Left forelimb (tissue), 1 donor: ENCODE measurements at places on chromosomes 4 and X.

GRCh38 chr4:81617545-81617944, 145.8 kb upstream of the RASGEF1B start:
- no peak for DNase-seq

DNA sequence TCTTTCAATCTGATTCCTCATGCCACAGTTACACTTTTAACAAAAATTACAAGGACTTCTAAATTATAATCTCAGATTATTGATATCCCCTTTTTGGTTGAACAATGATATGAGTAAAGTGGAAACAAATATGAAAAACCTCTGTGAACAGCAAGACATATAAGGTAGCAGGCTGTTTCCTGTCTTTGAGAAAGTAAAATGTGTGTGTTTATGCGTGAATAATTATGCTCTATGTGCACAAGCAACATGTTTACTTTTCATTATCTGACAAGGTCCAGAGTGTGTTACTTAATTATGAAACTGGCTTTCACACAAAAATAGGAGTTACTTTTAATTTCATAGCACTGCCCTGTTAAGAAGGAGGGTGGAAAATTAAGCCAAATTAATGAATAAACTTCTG, 43.1 kb downstream of the DDIT4L start:
- DNase-seq: no peak

DNA sequence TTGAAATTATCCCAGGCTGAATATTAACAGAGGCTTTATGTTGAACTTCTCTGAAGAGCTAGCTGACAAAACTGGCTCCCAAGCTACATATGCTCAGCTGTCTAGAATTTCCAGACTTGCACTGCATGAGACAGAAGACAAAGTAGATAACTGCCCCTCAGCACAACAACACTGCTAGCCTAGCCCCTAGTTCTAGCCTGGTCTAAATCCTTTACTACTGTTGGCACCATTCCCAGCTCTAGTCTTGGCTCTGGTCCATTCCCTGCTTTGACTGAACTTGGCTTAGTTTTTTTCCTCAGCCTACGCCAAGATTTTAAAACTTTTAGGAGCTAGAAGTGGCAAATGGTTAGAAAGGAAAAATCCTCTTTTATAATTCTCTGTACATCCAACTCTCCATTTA, 7.6 kb upstream of the OPHN1 start:
- DNase-seq: peak; percentile 77

GRCh38 chr4:8532245-8532781, 47.9 kb upstream of the GPR78 start:
- no peak for DNase-seq

- no peak for DNase-seq
These were observed 43.2 kb downstream of the CDKL5 start for GRCh38 chrX:18468599-18468998.

DNA sequence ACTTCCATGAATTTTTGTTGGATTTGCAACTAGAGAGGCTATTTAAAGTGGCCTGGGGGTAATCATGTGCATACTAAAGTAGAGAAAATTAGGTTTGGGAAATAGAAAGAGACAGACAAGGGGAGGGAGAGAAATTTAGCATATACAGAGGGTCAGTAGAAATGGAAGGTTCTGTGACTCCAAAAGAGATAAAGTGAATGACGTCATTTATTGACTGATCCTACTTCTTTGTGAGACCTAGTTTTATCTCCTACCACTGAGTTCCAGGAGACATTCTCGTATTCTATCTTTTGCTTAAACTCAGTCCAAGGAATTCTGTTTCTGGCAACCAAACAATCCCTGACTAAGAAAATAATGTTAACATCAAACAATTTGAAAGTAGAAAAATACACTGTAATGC, 42.4 kb upstream of the FREM3 start:
- DNase-seq: no peak

DNA sequence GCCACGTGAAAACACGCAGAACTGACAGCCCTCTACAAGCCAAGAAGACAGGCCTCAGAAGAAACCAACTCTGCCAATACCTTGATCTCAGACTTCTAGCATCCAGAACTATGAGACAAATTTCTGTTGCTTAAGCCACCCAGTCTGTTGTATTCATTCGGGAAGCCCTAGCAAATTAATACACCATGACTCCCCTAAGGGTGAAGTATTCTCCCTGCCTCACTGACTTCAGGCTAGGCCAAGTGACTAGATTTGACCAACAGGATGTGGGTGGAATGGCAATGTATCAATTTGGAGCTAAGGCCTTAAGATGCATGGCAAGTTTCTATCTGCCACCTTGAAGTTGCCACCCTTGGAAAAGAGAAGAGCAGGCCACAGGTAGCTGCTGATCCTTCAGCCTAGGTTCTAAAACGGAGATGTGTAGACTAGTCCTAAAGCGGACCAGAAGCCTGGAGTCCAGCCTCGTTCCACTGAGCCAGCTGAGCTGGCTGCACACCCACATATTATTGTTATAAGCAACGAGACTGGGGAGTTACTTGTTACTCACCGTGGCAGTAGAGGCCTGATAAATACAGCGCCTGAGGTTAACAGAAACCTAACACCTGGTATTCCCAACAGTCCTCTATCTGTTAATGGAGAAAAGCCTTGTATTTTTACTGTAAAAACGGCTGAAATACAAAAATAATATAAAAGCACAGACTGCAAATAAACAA, 16.4 kb downstream of the SCARB2 start:
- DNase-seq: no peak

DNA sequence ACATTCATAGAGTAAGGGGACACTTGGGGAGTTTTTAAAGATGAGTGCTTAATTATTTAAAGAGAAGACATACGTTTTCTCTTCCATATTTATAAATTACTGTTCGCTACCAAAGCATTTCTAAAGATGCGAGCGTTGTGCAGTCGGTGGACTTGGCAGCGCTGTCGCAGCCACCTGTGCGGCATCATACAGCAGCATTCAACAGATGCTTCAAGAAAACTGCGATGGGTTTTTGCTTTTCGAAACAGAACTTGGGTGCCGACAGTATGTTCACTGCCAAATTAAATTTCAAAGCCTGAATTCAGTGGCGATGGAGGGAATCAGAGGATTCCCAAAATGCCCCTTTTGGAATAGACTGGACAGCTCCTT, 1.6 kb upstream of the HTR2C start:
- DNase-seq: no peak

DNA sequence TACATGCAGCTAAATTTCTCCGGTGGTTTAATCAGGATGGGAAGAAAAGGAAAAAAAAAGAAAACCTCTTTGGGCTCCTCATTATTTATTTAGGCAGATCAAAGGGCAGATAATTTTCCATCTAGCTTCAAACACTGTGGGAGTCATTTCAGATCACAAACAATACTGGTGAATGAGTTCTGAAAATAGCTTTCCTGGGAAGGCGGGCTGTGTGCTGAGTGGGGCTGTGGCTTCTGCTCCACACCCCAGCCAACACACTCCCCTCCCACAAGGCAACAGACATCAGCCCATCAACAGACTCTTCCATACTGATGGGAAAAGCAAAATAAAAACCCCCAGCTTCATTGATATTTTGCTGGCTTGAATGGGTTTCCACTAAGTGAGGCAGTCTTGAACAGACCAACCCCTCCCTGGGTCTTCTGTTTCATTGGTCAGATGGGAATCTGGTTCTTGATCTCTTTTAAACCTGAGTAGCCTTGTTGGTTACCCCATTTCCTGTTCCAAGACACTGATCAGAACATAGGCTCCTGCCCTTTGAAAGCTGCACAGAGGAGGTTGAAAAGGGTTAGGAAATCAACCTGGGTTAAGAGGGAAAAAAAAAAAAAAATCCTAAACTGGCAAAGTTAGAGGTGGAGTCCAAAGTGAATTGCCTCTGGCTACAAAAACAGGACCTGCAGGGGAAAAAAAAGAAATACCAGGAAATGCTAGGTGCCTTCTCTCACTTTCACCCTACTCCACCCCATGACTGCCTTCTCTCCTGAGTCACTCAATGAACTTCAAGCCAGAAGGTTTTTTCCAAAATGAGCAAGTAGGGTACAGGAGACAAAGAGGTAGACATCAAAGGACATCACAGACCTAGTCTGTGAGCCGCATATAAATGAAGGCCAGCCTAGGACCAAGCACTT, 20.0 kb downstream of the AMOT start:
- no peak for DNase-seq

- DNase-seq: no peak
These were observed 443.7 kb upstream of the ATOH1 start for GRCh38 chr4:93384887-93385286.

- no peak for DNase-seq
These were observed 36.3 kb upstream of the SCML1 start for GRCh38 chrX:17700976-17701375.

DNA sequence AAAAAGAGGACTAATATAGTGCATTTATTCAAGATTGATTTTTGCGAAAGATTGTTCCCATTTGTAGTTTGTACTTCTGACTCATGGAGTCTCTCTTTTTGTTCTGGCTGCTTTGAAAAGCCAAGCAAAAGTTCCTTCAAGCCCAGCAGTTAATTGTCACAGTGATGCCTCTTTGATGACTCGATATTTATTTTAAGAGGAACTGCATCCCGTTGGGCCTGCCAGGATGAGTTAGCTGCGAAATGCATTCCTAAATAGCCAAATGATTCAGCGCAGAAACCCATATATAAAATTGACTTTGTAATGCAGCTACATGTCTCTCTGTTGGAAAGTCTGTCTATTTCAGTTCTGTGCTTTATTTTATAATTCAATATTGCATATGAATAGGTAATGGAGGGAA, 295.1 kb downstream of the GBA3 start:
- DNase-seq: no peak

DNA sequence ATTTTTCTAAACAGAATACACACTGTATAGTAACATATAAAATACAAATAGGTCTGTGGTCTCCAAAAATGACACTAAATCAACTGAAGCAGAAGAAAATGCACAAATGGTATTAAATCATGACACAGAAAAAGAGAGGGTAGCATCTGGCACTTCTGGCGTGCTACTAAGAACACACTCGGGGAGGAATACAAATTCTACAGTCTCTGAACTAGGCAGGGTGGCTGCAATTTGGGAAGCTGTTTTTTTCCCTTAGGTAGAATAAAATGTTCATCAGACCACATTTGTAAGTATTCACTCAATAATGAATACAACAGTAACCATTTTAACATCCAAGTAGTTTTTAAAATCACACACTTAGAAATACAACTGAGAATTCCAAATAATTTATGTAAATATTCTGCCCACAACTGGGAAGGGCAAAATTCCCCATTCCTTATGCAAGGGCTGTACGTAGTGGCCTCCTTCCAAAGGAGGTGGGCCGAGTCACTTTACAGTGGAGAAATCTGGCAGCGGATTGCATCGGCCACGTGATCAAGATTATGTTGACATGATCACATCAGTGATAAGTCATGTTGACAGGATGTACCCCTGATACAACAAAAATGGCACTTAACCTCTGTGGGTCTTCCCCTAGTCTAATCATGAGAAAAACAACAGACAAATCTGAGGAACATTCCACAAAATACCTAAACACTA, 101.1 kb downstream of the TSPAN5 start:
- no peak for DNase-seq

DNA sequence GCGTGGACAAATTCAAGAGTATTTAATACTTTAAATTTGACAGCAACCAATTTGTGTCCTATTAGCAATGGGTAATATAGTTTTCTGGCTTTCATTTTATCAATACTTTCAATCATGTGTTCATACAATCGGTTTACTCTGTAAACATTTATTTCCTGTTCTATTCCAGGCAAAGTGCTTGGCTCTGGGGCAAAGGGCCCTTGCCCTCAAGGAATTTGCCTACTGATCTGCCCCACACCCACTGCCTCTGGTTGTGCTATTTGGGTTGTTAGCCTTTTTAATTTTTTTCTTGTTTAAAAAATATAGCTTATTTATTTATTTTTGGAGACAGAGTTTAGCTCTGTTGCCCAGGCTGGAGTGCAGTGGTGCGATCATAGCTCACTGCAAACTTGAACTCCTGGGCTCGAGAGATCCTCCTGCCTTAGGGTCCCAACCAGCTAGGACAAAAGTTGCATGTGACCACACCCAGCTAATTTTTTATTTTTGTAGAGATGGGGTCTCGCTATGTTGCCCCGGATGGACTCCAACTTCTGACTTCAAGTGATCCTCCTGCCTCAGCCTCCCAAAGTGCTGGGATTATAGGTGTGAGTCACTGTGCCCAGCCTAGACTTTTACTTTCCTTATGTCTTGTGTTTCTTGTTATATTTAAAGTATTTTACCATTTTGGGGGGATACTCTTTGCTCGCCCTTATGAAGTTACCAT, 30.7 kb upstream of the CBR4 start:
- DNase-seq: no peak

DNA sequence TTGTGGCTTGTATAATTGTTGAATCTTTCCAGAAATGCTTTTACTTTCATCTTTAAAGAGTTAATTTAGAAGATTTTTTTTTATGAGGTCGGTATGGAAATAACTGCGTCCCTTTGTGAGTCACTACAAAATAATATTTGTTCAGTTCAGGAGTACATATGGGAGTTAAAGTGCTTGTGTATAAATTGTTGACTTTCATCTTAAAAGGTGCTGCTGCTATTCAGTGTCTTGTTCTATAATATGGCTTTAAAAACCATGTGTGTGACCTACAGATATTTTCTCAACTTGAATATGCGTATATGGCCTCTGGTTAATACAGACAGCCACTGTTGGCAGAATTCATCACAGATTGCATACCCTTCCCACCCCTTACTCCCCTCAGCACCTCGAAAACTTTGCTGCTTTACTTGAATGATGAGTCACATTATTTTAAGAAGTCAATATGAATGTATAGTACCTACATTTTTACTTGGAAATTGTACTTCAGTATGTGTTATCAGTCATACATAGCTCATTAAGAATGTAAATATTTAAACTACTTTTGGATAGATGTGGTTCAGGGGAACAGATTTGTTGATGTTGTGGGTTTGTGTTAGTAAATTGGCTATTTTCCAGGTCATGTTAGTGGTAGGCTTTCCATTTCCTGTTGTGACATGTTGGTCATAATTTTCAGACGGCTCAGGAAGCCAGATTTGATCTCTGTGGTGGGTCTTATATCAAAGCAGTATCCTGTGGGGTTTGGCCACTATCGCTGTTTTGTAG, 1.5 kb downstream of the CLCN3 start:
- no peak for DNase-seq

DNA sequence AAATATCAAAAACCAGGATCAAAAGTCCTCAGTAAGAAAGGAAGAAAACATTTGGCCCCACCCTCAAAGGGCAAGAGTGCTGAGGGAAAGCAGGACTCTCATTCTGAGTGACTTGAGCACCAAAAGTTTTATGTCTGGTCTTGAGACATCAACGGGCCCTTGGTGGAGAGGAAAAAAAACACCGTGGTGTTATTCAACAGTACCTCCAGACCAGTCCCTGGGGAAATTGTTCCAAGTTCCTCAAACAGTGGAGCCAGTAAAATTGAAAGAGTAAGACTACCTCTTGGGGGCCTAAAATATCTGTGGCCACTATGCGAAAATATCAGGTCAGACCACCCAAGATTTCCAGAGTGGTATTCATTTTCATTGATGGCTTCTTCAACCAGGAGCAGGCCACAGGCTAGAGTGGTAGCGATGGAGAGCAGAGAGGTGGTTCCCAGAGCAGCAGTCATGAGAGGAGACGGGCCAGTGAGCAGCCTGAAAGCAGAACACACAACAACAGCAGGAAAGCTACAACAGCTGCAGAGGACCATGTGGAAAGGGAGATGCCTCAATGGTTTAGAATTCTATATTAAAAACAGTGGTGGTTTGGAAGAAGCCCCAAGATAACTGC, 63.7 kb upstream of the RPL34 start:
- no peak for DNase-seq
